ENCODE measurements at places on chromosomes 6 and 20. TPM values are rescaled to one million over a fixed set of nuclear protein-coding genes. Genes with fewer than 3 reads are reported as not detected.

- no peak for DNase-seq
- no peak overlapping the region for H3K27ac ChIP-seq
- H3K27me3 ChIP-seq: no peaks in the 10 kb centered on the region
- no peak overlapping the region for H3K4me3 ChIP-seq
- peaks cover 3% of the 10 kb centered on the region for H3K4me1 ChIP-seq
Measured at GRCh38 chr20:63369724-63370617, 8.8 kb upstream of the CHRNA4 start.

DNA sequence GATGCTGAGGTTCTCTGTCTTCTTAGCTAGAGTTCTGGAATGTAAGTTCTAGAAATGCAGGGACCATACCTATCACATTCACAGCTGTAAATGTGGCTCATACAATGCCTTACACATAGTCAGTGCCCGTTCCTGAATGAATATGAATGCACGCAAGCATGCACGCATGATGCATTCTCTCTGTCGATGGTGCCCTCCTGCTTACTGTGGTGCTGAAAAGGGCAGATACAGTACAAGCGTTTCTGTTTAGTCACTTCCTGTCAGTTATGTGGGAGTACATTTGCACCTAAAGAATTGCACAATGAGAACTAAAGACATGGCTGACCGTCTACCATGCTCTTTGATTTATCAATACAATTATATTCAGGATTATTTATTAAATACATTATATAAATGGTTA, 152.2 kb upstream of the SOX4 start:
- no peaks in the 10 kb centered on the region for H3K4me1 ChIP-seq
- H3K27me3 ChIP-seq: no peaks in the 10 kb centered on the region
- no peaks in the 10 kb centered on the region for H3K36me3 ChIP-seq

DNA sequence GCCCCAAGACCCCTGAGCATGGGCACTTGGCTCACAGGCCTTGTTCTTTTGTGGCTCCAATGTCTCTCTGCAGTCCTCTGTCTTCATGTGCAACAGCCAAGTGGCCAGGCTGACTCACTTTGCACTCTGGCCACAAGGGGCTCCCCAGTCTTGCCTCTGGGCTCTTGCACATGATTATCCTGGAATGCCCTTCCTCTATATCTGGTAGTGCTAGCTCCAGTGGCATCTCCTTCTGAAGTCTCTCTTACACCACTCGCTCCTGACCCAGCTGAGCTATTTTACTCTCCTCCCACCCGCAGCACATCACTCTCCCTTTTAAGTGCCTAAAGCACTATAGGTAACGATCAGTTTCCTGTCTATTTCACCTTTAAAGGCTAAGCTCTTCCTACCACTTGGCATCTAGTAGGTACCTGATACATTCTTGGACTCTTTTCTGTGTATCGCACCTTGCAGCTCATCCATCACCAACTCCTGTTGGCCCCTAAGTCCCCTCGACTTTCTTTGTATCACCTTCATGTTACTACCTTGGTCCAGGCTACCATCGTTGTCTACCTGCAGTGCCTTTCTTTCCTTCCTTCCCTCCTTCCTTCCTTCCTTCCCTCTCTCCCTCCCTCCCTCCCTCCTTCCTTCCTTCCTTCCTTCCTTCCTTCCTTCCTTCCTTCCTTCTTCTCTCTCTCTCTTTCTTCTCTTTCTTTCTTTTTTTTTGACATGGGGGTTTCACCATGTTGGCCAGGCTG, 211.9 kb upstream of the RNF24 start:
- DNase-seq: no peak
- no peaks in the 10 kb centered on the region for H3K36me3 ChIP-seq

DNA sequence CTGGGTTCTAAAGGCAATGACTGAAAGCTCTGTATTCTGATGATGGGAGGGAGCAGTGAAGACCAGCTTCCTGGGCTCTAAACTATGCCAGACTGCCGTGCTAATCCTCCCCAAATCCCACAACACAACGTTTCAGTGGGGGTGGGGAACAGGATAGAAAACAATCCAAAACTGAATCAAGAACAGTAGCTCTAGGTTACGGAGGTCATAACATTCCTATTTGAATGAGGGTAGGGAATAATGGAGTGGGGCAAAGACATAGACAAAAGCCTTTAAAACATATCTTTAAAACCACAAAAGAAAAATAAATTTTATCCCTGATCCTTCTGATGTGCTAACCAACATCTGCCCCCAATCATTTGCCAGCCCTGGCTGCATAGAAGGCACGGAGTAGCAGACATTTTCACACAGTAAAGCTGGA, 7.8 kb downstream of the USP49 start:
- H3K4me3 ChIP-seq: no peak overlapping the region
- DNase-seq: no peak
- no peaks in the 10 kb centered on the region for H3K27me3 ChIP-seq
- H3K36me3 ChIP-seq: no peaks in the 10 kb centered on the region
- no peak overlapping the region for H3K27ac ChIP-seq

GRCh38 chr20:407953-408842, at the start of gene RBCK1:
TSS of gene RBCK1 (plus strand) at chr20:408299. CDS start at chr20:408758, 459 bp downstream.
- H3K27ac ChIP-seq: peak within 1 kb of the TSS; percentile 97
- peaks cover 29% of the 10 kb centered on the region for H3K4me1 ChIP-seq
- DNase-seq: peak; percentile 95
- H3K36me3 ChIP-seq: peaks cover 26% of the 10 kb centered on the region
- peak within 1 kb of the TSS; percentile 78 for H3K4me3 ChIP-seq
- no peaks in the 10 kb centered on the region for H3K27me3 ChIP-seq

- no peak overlapping the region for H3K27ac ChIP-seq
- no peaks in the 10 kb centered on the region for H3K36me3 ChIP-seq
- H3K4me1 ChIP-seq: no peaks in the 10 kb centered on the region
- H3K4me3 ChIP-seq: no peak overlapping the region
- no peak for DNase-seq
Measured at GRCh38 chr6:14322841-14323240, 205.3 kb downstream of the CD83 start.

GRCh38 chr20:56628873-56629463, at the start of gene TFAP2C:
TSS of gene TFAP2C (plus strand) at chr20:56629306. CDS start at chr20:56629545, 239 bp downstream.
- no peaks in the 10 kb centered on the region for H3K36me3 ChIP-seq
- peaks cover 63% of the 10 kb centered on the region for H3K4me1 ChIP-seq
- peak within 1 kb of the TSS; percentile 64 for H3K27ac ChIP-seq
- DNase-seq: no peak
- H3K4me3 ChIP-seq: peak within 1 kb of the TSS; percentile 66
- H3K27me3 ChIP-seq: peaks cover 5% of the 10 kb centered on the region

GRCh38 chr20:63087872-63088680, 81.3 kb upstream of the BHLHE23 start:
- H3K27ac ChIP-seq: no peak overlapping the region
- no peaks in the 10 kb centered on the region for H3K36me3 ChIP-seq
- no peak overlapping the region for H3K4me3 ChIP-seq
- H3K27me3 ChIP-seq: no peaks in the 10 kb centered on the region
- no peak for DNase-seq
- no peaks in the 10 kb centered on the region for H3K4me1 ChIP-seq

DNA sequence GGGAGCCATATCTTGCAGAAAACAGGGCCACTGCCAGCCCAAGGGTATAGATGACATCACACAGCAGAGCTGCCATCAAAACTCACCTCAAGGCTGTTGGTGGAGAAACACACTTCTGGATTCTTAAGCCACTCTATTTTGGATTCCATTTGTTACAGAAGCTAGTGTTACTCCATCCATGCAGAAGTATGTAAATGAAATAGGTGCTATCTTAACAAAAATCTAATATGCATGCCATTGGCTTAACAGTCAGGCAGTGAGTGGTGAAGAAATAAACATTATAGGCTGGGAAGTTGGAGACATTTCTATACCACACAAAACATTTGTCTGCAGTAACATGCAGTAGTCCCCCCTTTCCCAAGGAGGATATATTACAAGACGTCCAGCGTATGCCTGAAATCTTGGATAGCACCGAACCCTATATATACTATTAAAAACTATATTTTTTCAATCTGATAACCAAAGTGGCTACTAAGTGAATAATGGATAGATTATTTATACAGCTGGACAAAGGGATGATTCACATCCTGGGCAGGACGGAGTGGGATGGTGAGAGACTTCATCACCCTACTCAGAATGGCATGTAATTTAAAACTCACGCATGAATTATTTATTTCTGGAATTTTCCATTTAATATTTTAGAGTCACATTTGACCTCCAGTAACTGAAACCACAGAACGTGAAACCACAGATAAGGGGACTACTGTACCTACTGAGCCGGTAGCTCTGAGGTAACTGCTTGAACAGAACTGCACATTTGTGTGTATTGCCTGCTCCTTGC, 160.0 kb upstream of the PLN start:
- no peak overlapping the region for H3K27ac ChIP-seq
- no peaks in the 10 kb centered on the region for H3K36me3 ChIP-seq
- no peak for DNase-seq

- H3K36me3 ChIP-seq: peaks cover 92% of the 10 kb centered on the region
- H3K27ac ChIP-seq: peak overlapping the region; percentile 66
- no peak overlapping the region for H3K4me3 ChIP-seq
- no peak for DNase-seq
- H3K27me3 ChIP-seq: no peaks in the 10 kb centered on the region
- H3K4me1 ChIP-seq: peaks cover 29% of the 10 kb centered on the region
Measured at GRCh38 chr20:38134427-38135270, 30.4 kb downstream of the TGM2 start.

DNA sequence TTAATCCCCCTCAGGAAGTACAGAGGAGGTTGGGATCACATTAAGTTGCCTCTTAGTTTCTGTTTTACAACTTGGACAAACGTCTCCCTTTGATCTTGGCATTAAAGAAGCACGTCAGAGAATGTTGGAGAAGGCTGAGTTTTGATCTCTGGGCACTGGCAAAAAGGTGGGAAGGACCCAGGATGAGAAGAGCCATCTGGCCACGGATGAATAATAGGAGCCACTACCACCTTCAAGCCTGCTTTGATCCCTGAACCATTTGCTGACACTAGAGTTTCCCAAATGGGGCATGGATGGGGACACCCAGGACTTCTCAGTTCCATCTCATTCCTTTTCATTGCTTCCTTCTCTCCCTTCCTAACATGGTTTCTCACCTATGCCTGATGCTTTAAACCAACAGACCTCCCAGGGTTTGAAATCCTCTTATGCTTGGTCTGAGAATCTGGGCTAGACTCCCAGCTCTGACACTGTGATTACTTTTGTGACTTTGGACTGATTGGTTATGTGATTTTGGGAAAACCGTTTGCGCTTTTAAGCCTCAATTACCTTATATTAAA, 5.8 kb downstream of the TM9SF4 start:
- peaks cover 65% of the 10 kb centered on the region for H3K4me1 ChIP-seq
- H3K27ac ChIP-seq: no peak overlapping the region
- H3K4me3 ChIP-seq: no peak overlapping the region
- H3K36me3 ChIP-seq: no peaks in the 10 kb centered on the region
- H3K27me3 ChIP-seq: no peaks in the 10 kb centered on the region
- DNase-seq: no peak

GRCh38 chr20:62359043-62359490, 8.0 kb downstream of the LAMA5 start:
- peak overlapping the region; percentile 93 for H3K27ac ChIP-seq
- H3K27me3 ChIP-seq: no peaks in the 10 kb centered on the region
- no peak for DNase-seq
- H3K4me1 ChIP-seq: peaks cover 97% of the 10 kb centered on the region

DNA sequence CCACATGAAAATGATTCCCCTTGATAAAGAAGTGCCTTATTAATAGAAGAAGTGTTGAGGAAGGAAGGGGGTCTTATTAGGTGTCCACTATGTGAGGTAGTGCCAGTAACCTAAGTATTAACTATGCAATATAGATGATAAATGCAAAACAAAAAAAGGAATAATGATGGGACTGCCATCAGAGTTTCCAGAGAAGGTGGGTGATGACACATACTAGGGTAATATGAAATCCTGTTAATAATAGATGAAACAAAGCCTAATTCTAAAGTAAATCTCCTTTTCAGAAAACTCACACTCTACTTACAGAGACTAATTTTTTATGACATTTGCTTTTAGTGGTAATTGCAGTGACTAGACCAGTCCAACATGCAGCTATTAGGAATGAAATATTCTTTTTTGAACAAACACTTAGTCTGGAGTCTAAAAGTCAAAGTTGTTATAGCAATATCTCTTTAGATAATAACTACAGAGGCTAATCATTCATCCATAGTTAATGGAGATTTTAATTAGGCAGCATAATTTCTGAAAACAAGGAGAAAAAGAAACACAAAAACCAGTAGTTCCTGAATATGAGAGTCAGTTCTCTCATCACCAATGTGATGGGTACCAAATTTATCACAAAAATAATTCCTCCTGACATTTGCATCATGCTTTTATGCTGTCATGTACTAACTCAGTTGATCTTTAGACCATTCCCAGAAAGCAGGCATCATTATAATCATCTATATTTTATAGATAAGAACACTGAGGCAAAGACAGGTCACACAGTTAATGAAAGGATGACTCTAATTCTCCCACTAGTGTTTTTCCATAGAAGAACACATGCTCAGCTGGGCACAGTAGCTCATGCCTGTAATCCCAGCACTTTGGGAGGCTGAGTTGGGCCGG, 208.8 kb upstream of the ARG1 start:
- no peak overlapping the region for H3K27ac ChIP-seq
- no peak for DNase-seq
- H3K4me3 ChIP-seq: no peak overlapping the region
- H3K27me3 ChIP-seq: no peaks in the 10 kb centered on the region
- H3K36me3 ChIP-seq: no peaks in the 10 kb centered on the region
- peaks cover 6% of the 10 kb centered on the region for H3K4me1 ChIP-seq

DNA sequence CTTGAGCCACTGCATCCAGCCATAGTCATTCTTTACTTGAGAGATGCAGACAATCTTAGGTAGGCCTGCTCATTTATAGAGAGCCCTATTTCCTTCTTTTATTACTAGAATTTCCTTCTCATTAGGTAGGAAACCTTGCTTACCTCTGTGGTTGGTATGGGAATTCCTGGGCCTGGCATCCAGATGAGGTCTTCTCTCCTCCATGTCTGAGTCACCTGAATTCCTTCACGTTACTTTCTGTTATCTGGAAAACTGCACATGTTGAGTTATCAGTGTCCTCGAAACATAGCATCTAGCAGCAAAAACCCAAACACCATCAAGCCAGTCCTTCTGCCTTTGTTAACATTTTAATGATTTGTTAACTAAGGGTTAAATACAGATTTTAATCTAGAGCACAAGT, 2.2 kb downstream of the ZNFX1 start:
- H3K27me3 ChIP-seq: no peaks in the 10 kb centered on the region
- H3K4me3 ChIP-seq: peak overlapping the region; percentile 77
- peaks cover 61% of the 10 kb centered on the region for H3K36me3 ChIP-seq
- DNase-seq: no peak

GRCh38 chr6:107534571-107535141, 44.7 kb downstream of the SOBP start:
- peak overlapping the region; percentile 17 for H3K4me3 ChIP-seq
- no peak for DNase-seq
- H3K27ac ChIP-seq: peak overlapping the region; percentile 22
- H3K36me3 ChIP-seq: no peaks in the 10 kb centered on the region
- no peaks in the 10 kb centered on the region for H3K27me3 ChIP-seq

Gene BCAS1
- total RNA-seq: not detected

Gene SLC35D3
- 0.11 TPM for total RNA-seq

Gene DLK2
- total RNA-seq: not detected

Gene NOX3
- not detected for total RNA-seq

Gene CTAGE9
- total RNA-seq: not detected

Gene C20orf204
- 0.17 TPM for total RNA-seq

Gene SNX21
- 69.6 TPM for total RNA-seq

All from esophagus muscularis mucosa (tissue), 4 donors.